ENCODE measurements at places on chromosomes 3 and 15.

GRCh38 chr15:35445891-35446290, 100.1 kb downstream of the DPH6 start:
- H3K36me3 ChIP-seq = no peaks in the 10 kb centered on the region
- peaks cover 2% of the 10 kb centered on the region for H3K4me1 ChIP-seq
- no peak overlapping the region for H3K4me3 ChIP-seq
- H3K27me3 ChIP-seq = no peaks in the 10 kb centered on the region
- no peak overlapping the region for H3K27ac ChIP-seq

DNA sequence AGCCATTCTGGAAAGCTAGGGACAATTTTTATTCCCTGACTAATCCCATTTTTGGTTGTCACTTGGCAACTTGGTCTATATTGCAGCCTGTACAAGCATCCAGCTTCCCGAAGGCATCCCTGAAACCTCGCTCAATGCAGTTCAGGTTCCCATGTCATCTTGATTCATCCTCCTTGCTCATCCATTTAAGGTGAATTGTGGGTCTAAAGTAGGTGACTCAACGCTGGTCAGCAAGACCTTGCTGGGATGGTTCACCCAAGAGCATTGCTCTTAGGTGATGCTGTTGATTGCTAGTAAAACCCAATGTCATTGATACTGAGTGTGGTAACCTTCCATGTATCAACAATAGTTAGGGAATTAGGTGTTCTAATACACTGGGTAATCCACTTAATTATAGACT, 13.1 kb upstream of the RAB8B start:
- no peaks in the 10 kb centered on the region for H3K4me1 ChIP-seq
- H3K27me3 ChIP-seq = no peaks in the 10 kb centered on the region
- no peaks in the 10 kb centered on the region for H3K36me3 ChIP-seq
- no peak overlapping the region for H3K27ac ChIP-seq
- H3K4me3 ChIP-seq = no peak overlapping the region
- DNase-seq = no peak

GRCh38 chr3:164890061-164890460, 188.2 kb downstream of the SI start:
- no peaks in the 10 kb centered on the region for H3K27me3 ChIP-seq
- no peak for DNase-seq
- no peaks in the 10 kb centered on the region for H3K36me3 ChIP-seq
- no peak overlapping the region for H3K4me3 ChIP-seq
- H3K4me1 ChIP-seq = no peaks in the 10 kb centered on the region

DNA sequence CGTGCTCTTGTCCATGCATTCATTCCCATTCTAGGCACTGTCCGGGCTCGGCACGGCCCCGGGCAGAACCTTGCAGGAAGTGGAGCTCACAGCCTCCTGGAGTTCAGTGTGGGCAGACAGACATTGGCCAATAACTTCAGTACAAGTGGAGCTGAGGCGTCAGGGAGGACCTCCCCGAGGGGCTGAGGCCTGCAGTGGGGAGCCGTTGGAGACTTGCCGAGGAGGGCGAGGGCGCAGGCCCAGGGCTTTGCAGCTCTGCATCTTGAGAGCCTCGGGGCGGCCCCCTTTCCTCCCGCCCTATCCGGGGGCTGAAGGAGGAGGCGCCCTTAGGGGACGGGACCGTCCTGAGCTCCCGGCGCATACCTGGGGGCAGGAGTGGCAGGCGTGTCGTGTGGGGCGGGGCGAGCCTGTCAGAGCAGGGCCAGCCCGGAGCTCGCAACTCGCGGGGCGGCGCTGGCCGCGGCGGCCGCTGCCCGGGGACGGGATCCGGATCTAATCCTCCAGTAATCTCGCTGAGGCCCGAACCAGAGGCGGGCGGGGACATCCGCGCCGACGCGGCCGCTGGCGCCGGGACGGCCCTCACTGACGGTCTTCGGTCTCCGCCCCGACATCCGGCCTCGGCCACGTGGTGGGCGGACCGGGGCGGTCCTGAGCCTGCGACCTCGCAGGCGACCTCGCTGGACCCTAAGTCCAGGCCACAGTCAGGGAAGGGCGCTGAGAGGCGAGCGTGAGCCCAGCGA, at the start of gene ACY1:
Gene ACY1, plus strand, starts transcription at position 698 of the 740 bp plus-strand sequence. CDS start 530 bp downstream, outside the sequence.
- peak; percentile 82 for DNase-seq
- H3K36me3 ChIP-seq = peaks cover 1% of the 10 kb centered on the region
- peak within 1 kb of the TSS; percentile 93 for H3K27ac ChIP-seq

DNA sequence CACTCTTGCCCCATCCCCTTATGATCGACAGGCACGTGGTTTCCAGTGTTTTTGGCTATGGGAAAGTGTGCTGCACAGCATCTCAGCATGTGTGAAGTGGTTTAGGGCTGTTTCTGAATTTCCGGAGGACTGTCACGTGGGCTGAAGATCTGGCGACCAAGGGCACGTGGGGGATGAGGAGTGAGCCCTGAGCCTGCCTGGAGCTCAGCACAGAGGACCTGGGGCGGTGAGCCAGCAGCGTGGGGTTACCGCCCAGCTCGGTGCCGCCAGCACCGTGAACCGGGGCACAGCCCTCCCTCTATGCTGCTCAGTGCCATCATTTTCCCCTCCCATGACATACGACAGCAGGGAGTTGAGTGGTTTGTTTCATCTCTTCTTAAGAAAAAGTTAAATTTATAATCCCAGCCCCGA, 150.2 kb downstream of the DNAJB8 start:
- H3K36me3 ChIP-seq = no peaks in the 10 kb centered on the region
- no peaks in the 10 kb centered on the region for H3K27me3 ChIP-seq
- H3K4me1 ChIP-seq = no peaks in the 10 kb centered on the region

GRCh38 chr3:123618076-123618708, 33.3 kb upstream of the HACD2 start:
- H3K27me3 ChIP-seq = no peaks in the 10 kb centered on the region
- DNase-seq = no peak
- peaks cover 14% of the 10 kb centered on the region for H3K36me3 ChIP-seq
- no peak overlapping the region for H3K4me3 ChIP-seq
- H3K4me1 ChIP-seq = peaks cover 27% of the 10 kb centered on the region
- no peak overlapping the region for H3K27ac ChIP-seq

DNA sequence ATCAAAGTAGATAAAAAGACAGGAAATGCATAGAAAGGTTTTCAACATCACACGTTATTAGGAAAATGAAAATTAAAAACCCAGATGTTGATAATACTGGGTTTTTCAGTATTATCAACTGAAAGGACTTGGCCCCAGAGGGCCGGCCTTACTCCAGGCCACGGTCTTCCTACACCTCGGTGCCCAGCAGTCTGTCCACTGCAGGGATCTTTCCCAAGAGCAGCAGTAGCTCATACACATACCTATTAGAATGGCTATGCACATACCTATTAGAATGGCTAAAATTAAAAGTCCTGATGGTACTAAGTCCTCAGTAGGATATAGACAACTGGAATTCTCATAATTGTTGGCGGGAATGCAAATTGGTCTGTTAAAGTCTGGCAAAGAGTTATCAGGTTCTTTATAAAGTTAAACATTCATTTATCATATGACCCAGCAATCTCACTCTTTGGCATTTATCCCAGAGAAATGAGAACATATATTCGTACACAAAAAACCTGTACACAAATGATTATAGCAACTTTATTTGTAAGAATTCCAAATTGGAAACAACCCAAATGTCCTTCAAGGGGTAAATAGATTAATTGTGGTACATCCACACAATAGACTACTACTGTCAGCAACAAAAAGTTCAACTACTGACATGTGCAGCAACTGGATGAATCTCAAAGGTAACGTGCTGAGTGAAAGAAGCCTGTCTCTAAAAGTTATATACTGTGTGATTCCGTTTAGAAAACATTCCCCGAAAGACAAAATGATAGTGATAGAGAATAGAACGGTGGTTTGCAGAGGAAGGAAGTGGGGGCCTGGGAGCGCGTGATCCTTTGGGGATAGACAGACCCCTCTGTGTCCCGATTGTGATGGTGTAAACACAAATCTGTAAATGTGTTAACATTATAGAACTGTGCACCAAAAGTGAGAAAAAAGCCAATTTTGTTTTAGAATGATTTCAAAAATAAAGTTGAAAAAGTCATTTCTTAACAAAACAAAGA, 62.3 kb downstream of the MCTP2 start:
- peak; percentile 21 for DNase-seq
- H3K4me3 ChIP-seq = no peak overlapping the region

- H3K27me3 ChIP-seq = no peaks in the 10 kb centered on the region
- peaks cover 2% of the 10 kb centered on the region for H3K36me3 ChIP-seq
- no peak overlapping the region for H3K4me3 ChIP-seq
Observed at GRCh38 chr15:51801391-51801835, 28.0 kb upstream of the TMOD3 start.

GRCh38 chr3:100032243-100032642, 82.1 kb downstream of the FILIP1L start:
- DNase-seq = peak; percentile 98
- no peaks in the 10 kb centered on the region for H3K27me3 ChIP-seq
- no peak overlapping the region for H3K27ac ChIP-seq
- H3K4me1 ChIP-seq = no peaks in the 10 kb centered on the region

All from fibroblast of lung (primary cell).